Right ventricle myocardium superior (tissue), 1 donor: ENCODE measurements at places on chromosomes 2 and 18. TPM values are rescaled to one million over a fixed set of nuclear protein-coding genes. Genes with fewer than 3 reads are reported as not detected.

DNA sequence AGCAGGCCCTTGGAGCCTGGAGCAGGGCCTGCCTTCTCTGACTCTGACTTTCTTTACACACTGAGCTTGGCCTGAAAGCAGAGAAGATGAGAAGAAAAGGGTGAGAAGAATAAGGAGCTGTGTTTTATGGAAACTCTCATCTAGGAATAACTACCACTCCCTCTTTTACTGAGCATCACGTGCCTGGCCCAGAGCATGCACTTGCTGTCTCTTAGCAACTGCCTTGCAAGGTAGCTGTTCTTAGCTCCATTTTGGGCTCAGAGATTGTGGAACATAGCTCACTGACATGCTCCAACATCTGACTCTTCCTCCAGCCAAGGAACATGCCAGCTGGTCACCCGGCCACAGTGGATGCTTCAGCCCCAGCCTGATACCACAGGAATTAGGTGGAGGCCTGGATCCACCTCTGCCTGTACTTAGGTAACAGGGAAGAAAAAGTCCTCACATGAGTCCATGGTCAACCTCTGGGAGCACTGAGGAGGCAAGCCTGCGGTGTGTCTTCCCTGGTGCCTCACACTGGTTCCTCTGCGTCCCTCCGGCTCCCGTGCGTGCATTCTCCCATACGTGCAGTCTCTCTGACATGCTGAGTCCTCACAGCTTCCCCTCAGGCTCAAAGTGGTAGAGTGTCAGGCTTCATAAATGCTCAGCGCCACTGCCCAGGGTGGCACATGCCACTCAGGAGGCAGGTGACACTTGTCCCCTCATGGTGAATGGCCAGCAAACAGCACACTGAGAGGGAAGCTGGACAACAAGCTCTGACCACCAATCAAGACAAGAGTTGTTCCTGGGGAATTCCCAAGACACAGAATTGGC, 35.7 kb downstream of the AMER3 start:
- no peak for DNase-seq

DNA sequence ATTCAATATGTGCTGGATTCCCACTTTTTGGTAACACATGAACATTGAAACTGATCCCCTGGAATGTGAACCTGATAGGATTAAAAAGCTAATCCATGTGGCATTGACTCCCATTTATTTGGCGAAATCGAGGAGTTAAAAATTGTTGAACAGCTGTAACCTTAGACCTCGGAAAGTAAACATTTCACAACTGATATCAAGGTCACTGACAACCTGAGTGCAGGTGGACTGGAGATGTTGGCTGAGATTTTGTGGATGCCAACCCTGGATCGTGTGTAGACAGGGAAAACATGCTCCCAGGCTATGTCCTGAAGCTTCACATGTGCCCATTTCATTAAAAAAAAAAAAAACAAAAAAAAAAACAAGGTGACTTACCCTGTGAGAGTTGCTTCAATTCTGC, 204.8 kb downstream of the SETBP1 start:
- no peak for DNase-seq

DNA sequence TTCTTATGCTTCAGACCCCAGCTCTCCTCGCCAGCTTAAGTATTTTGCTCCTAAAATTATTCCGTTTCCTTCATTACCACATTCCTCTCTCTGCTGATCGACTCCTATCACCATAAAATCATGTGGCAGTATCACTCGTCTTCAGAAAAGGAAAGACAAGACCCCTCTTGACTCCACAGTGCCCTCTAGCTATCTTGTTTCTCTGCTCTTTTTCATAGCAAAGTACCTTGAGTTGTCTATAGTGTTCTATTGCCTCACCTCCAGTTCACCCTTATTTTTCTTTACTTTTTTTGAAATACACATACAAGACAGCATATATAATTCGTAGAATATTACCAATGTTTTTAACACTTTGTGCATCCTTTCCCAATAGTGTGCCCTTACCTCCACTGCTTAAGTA, 273.2 kb upstream of the SIX3 start:
- DNase-seq = no peak

GRCh38 chr2:95314964-95315611, 17.9 kb downstream of the KCNIP3 start:
- no peak for DNase-seq

GRCh38 chr2:221370857-221371211, 201.3 kb downstream of the EPHA4 start:
- DNase-seq = no peak

DNA sequence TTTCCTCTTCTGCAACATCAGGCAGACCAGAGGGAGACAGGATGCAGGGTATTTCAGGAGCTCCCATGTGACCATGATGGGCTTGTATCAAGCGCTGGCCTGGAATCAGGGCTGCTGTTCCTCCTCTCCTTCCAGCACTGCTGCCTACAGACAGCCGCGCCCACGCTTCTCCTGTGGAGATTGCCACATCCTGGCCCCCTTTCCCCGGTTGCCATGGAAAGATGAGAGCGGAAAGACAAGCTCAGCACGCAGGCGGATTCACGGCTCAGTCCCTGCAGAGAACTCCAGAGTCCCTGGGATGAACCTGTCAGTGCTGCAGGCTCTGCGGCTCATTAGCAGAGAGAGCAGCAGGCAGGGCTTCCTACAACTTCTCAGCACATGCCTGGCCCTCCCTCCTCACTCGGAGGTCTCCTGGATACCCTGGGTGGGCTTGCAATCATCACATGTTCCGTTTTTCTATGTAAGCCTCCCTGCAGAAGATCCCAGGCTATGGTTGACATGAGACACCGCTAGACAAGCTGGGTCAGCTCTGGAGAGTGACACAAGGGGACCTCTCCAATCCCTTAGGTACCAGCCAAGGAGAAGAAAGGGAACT, 497.8 kb upstream of the MYT1L start:
- no peak for DNase-seq

- no peak for DNase-seq
Observed at GRCh38 chr2:159140070-159140769, 146.3 kb downstream of the WDSUB1 start.

DNA sequence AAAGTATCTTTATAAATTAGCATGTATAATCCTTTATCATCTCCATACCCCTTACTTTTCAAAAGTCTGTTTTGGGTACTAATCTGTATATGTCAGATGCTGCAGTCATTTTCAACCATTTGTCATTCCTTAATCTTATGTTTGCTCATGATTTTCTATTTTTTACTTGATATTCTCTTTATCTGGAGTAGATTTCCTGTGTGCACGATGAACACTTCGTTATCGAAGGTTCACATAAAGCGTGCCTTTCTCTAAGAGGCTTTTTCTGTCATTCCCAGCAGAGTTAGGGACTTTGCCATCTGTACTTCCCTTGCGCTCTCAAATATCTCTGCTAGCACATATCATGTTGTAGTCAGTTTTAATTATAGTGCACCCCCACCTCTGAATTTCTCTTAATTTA, 123.2 kb downstream of the BIRC6 start:
- no peak for DNase-seq

DNA sequence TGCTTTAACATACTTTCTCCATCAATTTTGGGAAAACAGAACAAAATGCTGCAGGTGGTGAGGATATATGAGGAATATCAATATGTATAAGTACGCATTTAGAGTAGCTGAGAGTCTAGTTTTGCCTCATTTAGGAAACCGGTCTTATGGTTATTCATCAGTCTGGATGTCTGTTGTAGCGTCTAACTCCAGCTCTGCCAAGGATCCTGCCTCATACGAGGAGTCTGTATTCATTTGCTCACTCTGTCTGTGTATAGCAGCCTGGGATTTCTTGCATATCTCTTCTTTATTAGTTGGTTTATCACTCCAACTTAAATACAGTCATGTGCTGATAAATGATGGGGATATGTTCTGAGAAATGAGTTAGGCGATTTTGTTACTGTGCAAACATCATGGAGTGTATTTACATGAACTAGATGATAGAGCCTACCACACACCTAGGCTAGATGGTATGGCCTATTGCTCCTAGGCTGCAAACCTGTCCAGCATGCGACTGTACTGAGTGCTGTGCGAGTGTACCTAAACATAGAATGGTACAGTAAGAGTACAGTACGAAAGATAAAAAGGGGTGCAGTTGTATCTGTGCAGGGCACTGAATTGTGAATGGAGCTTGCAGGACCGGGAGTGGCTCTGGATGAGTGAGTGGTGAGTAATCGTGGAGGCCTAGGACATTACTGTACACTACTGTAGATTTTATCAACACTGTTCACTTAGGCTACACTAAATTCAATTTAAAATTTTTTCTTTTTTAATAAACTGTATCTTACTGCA, 148.1 kb downstream of the ZNF407 start:
- DNase-seq = no peak

DNA sequence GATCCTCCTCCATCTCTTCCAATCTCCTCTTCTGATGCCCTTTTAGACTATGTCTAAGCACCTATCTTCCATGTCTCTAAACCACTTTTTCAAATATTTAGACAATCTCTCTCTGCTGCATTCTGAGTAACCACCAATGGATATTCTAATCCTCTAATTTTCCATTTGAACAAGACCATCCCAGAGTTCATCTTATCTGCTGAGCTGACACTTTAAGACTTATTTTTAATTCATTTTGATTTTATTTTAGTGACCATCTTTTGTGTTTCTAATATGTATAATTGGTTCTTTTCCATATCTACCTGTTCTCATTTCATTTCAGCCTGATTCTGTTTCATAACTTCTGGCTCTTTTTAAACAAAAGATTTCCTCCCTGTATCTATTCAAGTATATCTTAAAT, 369.9 kb downstream of the CLIP4 start:
- DNase-seq = no peak

DNA sequence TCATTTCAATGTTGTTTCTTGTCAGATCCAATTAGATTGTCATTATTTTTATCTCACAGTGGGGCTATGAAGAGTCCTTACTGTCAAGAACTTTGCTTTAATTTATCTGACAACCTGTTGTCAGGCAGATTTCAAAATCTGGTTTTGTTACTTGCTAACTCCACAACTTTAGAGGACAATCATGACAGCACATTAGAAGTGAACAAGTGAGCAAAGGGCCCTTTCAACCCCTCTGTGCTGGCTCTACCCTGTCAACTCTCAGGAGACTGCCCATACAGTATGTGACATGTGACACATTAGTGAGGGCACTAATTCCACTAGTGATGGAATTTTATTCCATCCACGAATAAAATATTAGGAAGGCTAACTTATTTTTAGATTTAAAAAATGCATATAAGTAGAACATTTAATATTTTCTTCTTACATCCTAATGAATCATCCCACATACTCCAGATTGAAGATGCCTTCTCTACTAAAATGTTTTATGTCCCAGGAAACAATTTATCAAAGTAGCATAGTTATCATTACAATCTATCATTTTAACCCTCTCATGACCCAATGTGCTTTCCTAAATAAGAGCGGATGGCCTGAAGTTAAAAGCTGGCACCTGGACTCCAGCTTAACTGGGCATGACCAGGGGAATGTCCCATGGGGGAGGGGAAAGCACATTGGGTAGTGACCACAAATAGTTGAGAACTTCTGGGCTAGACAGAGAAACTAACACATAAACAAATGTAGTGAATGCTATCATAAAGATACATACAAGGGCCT, 97.6 kb upstream of the PPP1CB start:
- no peak for DNase-seq

DNA sequence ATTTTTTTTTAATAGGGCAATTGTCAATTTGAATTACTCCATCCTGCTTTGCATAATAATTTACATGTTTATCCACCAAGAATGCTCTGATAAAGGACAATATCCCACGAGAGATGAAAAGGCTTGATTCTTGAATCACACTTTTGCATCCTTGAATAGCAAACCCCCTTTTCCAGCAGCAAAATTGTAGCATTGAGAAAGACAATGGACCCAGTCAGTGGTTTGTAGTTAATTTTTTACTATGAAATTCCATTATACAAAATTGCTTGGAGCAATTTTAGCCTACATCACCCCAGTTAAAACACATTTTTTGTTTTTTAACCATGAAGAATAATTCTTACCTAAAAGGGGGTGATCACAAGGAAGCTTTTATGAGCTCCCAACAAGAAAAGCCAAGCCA, 255.1 kb downstream of the RND3 start:
- DNase-seq = no peak

DNA sequence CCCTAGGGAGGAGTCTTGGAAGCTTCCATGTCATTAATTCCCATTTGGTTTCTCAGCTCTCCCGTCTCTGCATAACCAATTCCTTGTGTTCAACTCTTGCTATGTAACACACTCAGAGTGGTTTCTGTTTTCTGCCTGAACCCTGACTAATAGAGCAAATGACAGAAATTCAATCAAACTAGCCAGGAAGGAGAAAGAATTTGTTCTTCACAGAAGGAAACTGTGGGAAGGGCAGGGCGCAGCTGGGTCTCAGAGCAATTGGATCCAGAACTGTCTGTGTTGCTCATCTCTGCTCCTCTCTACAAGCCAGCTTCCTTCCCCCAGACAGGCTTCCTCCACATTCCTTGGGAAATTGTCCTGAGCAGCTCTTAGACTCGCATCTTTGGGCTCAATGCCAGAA, 269.8 kb downstream of the TNS1 start:
- no peak for DNase-seq

DNA sequence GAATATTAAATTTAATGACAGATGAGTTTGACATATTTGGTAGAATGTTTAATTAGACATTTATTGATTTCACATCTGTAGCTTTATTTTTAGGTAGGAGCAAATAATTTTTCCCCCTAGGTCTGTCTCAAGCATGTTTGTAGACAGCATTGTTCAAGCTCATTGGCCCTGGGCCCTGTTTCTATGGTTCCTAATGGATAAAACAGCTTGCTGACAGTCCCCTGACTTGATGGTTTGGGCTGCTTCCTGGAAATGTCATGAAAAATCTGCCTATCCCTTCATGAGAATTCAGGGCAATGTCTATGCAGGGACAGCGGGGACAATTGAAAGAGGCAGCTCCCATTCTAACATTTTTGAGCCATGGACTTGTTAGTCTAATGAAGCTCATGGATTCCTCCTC, 14.6 kb upstream of the MEP1B start:
- DNase-seq = no peak

- DNase-seq = no peak
Observed at GRCh38 chr2:148966438-148966758, 72.1 kb upstream of the LYPD6B start.

- no peak for DNase-seq
Observed at GRCh38 chr18:8951491-8951890, 151.0 kb upstream of the NDUFV2 start.

- no peak for DNase-seq
Observed at GRCh38 chr2:6881516-6881915, 3.9 kb downstream of the RSAD2 start.

TMEM163 gene
- total RNA-seq = 0.38 TPM

VWA3B gene
- total RNA-seq = 0.32 TPM

TM4SF20 gene
- total RNA-seq = not detected

POTEF gene
- not detected for total RNA-seq

LYPD6B gene
- total RNA-seq = not detected

PFN4 gene
- total RNA-seq = 0.46 TPM

SPHKAP gene
- 113 TPM for total RNA-seq

LIMS4 gene
- 2.4 TPM for total RNA-seq

CEBPZOS gene
- total RNA-seq = 57.8 TPM

DDX18 gene
- 22.1 TPM for total RNA-seq
